ENCODE measurements at places on chromosomes 1 and 21.
A peak's percentile ranks its signal among the peaks of the same experiment; 100 is the strongest.

GRCh38 chr1:101484689-101485338, 248.0 kb downstream of the S1PR1 start:
- DNase-seq, result no peak

DNA sequence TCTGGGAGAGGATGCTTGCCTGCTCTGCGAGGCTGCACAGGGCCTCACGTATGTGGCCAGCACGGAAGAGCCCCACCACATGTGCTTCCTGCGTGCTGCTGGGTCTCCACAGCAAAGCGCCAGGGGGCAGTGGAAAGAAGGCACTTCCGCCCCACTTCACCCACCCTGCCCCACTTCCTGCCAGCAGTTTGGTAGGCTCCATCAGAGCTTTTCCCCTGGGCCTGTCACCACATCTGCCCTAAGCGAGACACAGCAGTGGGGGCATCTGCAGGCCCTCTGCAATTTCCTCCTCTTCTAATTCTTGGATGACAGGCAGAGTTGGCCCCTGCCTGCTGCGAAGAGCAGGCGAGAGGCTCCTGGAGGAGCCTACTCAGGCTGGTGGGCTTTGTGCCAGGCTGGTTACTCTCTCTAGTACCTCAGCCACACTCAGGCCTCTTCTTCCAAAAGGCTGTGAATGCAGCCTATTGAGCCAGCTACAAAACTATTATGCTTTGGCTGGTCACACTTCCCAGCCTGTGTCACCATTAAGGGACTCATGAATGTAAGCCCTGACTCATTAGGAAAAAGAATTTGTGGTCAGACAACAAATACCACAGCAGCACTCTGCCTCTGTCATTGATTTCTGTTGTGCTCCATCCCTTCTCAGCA, 25.0 kb downstream of the CD244 start:
- peak; percentile 69 for DNase-seq

- no peak for DNase-seq
Observed at GRCh38 chr1:194917769-194918168, 1690.5 kb downstream of the KCNT2 start.

DNA sequence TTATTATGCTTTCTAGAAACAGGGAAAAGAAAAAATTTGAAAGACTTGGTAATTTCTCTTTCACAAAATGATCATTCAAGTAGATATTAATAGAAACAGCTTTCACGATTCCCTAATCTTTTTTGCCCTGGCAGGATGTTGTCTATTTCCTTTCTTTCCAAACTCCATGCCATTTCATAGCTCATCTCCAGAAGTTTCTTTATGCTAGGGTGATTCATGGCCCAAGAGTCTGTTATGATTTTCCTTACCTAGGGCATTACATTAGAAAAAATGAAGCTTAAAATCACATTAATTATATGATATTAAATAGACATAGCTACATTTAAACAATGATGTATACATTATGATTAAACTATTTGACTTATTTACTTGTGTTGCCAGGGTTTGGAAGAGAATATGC, 762.1 kb downstream of the LTN1 start:
- no peak for DNase-seq

GRCh38 chr1:234111458-234112142, 207.1 kb downstream of the SLC35F3 start:
- DNase-seq, result no peak

GRCh38 chr1:227093309-227093708, 153.2 kb downstream of the COQ8A start:
- no peak for DNase-seq

DNA sequence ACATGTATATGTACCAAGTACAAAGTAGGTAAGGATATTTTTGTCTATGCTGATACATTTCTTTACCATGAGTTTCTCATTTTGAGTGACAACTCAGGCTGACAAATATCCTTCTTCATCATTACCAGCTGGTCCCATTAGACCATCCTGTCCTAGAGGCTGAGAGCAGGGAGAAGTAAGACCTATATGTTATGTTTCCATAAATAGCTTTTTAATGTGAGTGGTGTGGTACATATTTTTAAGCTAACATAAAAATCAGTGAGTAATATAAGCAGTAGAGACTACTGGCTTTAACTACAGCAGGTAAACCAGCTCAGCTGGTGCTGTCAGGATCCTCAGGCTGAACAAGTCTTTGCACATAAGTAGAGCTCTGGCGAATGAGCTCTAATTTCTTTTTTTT, 62.4 kb downstream of the CLEC20A start:
- DNase-seq, result no peak

- DNase-seq, result no peak
Observed at GRCh38 chr1:107138166-107138565, 2.7 kb upstream of the NTNG1 start.

All from GM20000 (cell line).